ENCODE measurements at places on chromosomes 4 and X.

GRCh38 chr4:140995058-140995457 is 138.2 kb downstream of the RNF150 start:
- DNase-seq: no peak

- no peak for DNase-seq
Observed at GRCh38 chr4:137957806-137958205, 284.3 kb downstream of the SLC7A11 start.

- DNase-seq: no peak
Observed at GRCh38 chr4:47444031-47444430, 19.5 kb downstream of the COMMD8 start.

- DNase-seq: no peak
Observed at GRCh38 chr4:169090484-169091215, 80.6 kb upstream of the CBR4 start.

DNA sequence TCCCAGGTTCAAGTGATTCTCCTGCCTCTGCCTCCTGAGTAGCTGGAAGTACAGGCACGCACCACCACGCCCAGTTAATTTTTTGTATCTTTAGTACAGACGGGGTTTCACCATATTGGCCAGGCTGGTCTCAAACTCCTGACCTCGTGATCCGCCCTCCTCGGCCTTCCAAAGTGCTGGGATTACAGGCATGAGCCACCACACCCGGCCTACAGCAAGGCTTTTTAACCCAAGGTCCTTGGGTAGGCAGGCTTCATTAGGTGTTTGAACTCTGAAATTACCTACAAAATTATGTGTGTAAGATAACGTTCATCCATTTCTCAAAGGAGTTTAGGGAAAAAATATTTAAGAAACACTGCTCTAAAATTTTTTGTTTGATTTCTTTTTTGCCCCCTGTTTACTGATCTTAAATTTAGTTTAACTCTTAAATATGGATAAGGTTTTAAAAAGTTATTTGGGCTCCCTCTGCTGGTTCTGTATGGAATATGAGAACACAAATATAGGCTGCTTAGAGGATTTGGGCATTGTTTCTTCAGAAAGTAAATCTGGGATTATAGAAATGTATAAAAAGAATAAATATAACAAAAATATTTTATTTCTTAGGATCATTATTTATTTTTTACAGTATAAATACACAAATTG is 92.8 kb downstream of the CBR4 start:
- no peak for DNase-seq

DNA sequence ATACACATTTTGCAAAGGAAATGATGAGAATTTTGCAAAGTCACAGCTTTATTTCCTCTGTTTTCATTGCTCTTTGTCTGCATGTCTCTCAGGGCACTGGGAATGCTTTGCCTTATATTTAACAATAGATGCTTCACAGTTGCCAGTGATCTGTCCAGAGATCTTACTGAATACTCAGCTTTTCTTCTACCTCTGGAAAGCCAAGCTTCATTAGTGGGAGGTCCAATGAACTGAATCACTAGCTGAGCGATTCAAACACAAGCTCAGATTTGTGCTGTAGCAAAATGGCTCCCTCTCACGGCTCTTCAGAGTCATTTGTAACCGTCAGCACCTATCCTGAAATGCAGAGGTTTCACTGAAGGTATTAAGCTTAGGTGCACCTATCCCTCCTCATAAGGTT is 138.9 kb downstream of the DCLK2 start:
- DNase-seq: no peak

DNA sequence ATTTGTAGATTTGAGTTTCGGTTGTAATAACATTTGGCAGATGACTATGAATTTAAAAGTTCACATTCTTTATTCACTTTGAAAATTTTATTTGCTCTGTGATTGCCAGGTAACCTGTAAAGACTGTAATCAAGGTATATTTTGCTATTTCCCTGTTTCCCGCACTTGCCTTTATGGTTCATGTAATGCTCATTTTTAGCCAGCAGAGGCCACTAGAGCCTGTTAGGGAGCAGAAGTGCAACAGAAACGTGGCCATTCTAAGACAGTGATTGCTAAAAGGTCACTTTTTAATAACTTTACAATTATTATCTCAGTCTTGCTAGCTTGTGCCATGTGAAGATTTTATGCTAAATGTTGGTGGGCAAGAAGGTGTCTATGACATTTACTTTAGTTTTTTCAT is 12.4 kb downstream of the YIPF6 start:
- no peak for DNase-seq

- DNase-seq: no peak
Observed at GRCh38 chr4:93066749-93067148, 761.8 kb upstream of the ATOH1 start.

DNA sequence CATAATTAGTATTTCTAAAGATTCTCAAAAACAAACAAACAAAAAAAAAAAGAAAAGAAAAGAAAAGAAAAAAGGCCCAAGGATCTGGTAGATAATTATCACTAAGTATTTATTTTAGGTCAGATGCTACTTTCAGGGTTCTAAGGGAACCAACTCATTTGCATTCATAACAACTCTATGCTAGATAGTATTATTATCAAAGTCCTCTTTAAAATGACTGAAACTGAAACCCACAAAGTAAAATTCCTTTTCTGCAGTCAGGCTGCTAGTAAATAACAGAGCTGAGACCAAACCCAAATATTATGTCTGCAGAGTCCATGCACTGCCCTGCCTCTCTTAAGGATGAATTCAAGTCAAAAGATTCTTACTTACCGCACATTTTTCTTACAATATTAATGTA is 38.3 kb upstream of the MAPK10 start:
- no peak for DNase-seq

DNA sequence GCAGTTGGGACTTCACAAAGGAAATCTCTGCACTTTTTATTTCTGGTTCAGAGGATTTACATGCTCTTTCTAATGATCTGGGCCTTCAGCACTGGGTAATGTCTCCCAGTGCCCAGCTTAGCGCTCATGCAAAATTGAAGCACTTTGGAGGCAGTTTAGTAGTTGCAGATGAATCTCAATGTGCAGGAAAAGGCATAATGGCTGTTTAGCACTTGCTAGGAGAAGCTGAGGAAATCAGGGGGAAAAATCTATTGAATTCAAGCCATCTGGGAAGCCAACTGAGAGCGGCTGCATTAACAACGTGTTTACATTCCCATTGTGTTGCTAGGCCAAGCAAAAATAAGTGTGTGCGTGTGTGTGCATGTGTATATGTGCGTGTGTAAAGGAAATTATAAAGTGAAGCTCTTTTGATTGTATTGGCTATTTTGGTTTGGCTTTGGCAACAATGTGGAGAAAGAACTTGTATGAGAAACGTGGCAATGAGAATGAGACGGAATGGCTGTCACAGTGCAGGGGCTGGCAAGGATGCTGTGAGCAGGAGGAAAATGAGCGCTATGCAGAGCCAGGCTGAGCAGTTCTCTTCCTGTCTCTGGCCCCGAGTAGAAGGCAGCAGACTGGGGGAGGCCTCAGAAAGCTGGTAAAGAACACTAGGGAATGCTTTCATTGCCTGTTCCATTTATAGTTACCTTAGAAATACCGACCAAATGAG is 231.5 kb downstream of the UNC5C start:
- DNase-seq: no peak

GRCh38 chr4:185573651-185574199 is 38.4 kb upstream of the PDLIM3 start:
- DNase-seq: no peak

DNA sequence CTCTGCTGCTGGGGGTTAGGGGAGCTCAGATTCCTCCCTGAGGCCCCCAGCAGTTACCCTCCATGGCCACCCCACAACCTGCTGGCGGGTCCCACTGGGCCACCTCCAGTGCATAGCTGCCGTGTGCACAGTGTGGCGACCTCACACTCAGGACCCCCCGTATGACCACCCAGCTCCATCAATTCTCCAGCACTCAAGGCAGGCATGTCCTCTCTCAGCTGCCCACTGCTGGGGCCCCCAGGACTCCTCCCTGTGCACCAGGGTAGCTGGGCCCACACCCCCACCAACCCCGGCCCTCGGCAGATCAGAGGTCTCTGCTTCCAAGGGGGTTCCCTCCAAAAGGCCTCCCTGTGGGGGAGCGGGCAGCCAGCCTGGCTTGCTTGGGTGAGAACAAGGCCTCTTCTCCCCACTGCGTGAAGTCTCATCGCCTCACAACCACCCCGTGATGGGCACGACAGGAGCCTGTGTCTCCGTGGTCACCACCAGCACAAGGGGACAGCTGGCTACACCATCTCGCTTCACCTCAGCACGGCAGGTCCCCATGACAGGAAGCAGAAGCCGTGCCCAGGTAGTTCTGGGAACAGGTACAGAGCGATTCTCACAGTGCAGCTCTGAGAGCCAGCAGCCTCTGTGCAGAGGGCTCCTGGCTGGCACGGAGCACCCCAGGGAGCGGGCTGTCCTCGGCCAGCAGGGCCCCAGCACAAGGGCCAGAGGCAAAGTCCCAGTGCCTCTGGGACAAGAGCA is 4.6 kb upstream of the HAUS3 start:
- no peak for DNase-seq

GRCh38 chrX:57267308-57267707 is 19.2 kb upstream of the FAAH2 start:
- DNase-seq: no peak

- DNase-seq: no peak
Observed at GRCh38 chr4:113145519-113146291, 96.3 kb downstream of the ANK2 start.

- no peak for DNase-seq
Observed at GRCh38 chrX:130543603-130544325, 142.0 kb downstream of the RBMX2 start.

DNA sequence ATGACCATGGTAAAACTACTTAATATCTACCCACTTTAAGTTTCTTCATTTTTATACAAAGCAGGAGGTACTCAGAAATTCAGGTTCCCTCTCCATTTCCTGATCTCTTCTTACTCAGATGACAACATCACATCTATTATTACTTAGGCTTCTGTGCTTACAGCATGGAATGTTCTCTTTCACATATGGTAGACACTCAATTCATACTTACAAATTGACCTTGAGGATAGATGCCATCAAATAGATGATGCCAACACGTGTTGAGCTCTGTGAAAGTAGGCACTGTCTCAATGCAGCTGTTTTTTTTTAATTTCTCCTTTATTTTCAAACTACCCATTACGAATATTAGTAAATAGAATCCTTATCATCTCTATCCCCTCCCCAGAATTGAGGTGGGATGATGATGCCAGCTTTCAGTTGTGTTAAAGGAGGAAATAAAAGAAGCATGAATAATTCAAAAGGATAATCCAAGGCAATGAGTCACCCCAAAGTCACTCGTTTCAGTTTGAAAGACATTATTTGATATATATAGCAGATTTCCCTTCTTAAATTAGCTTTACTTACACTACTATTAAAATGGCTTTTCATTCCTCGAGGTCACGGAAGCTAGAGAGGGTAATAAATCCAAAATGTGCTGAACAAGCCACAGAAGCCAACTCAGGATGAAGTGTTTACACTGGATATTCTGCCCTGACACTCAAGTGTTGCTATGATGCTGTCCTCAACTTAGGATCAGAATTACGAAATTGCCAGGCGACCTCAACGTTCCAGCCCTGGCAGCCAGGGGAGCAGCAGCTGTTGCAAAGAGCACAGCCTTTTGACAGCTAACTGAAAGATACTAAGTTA is 124.2 kb upstream of the EOLA2 start:
- no peak for DNase-seq

DNA sequence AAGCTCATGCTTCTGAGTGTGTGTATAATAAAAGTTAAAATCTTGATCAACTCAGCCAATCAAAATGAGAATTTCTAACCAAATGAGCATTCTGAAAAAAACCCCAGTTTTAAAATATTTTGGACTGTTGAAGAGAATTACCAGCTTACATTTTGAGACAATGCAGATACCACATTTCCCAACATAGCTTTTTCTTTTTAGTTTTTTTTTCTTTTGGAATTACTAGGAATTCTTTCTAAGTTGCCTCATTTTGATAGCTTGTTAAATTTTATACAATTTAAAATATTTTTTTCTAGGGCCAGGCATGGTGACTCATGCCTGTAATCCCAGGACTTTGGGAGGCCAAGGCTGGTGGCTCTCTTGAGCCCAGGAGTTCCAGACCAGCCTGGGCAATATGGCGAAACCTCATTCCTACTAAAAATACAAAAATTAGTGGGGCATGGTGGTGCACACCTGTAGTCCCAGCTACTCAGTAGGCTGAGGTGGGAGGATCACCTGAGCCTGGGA is 2.2 kb downstream of the RP2 start:
- no peak for DNase-seq

DNA sequence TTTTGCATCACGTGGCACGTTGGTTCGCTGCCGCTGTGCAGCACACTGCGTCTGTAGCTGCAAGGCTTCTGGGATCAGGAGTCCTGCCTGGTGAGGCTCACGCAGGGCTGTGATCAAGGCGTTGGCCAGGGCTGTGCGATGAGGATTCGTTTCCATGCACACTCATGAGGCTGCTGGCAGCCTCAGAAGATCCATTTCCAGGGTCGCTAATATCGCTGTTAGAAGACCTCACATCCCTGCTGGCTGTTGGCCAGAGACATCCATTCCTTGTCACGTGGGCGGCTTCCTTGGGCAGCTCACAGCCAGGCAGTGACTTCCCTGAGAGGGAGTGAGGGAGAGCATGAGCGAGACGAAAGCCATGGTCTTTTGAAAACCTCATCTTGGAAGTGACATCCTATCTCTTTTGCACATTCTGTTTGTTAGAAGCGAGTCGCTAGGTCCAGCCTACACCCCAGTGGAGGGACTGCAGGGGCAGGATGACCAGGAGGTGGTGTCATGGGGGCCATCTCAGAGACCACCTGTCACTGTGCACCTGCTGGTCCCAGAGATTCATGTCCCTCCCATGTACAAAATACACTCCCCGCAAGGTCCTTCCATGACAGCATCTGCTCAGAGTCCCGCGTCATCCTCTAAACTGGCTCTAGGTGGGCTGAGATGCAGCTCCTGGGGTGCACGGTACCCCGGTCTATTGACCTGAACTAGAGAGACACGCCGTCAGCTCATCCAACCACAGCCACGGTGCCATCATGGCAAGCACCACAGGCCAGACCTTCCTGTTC is 12.2 kb downstream of the RGS12 start:
- DNase-seq: peak; percentile 41

DNA sequence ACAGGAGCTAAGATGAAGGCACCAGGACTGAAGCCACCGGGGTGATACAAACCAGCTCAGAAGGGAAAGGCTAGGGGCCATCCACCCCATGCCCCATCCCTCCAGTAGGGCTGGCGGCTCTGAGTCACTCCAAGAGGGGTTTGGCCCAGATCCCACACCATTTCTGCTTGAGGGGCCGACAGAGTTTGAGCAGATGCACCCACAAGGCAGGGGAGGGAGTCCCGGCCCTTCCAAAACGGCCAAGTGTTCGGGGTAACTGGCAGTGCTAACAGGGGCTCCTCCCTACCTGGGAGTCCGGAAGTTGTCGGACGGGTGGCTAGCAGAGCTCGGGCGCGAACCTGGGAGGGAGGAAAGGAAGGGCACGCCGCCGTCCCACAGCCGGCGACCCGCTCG is 412 bp downstream of the SLC10A3 start:
- peak; percentile 74 for DNase-seq

- DNase-seq: no peak
Observed at GRCh38 chrX:29471829-29472228, 743.5 kb upstream of the MAGEB2 start.

GRCh38 chrX:115284877-115285276 is 4.6 kb upstream of the LUZP4 start:
- DNase-seq: no peak
